ENCODE measurements at places on chromosomes 1 and 21. TPM values are rescaled to one million over a fixed set of nuclear protein-coding genes. Genes with fewer than 3 reads are reported as not detected.

AGRN gene
- total RNA-seq = 6.4 TPM

CCDC30 gene
- 5.5 TPM for total RNA-seq

LIN28A gene
- not detected for total RNA-seq

NUP133 gene
- total RNA-seq = 44.0 TPM

GRCh38 chr1:11339346-11340232 lies 66.6 kb downstream of the UBIAD1 start:
- no peak overlapping the region for H3K4me3 ChIP-seq
- H3K27ac ChIP-seq = no peak overlapping the region
- H3K27me3 ChIP-seq = peaks cover 14% of the 10 kb centered on the region

- H3K27me3 ChIP-seq = no peaks in the 10 kb centered on the region
- peaks cover 26% of the 10 kb centered on the region for H3K4me1 ChIP-seq
- no peaks in the 10 kb centered on the region for H3K36me3 ChIP-seq
- H3K4me3 ChIP-seq = no peak overlapping the region
- H3K27ac ChIP-seq = peak overlapping the region; percentile 80
- DNase-seq = no peak
Observed at GRCh38 chr21:42389449-42389835, 6.4 kb downstream of the TMPRSS3 start.

DNA sequence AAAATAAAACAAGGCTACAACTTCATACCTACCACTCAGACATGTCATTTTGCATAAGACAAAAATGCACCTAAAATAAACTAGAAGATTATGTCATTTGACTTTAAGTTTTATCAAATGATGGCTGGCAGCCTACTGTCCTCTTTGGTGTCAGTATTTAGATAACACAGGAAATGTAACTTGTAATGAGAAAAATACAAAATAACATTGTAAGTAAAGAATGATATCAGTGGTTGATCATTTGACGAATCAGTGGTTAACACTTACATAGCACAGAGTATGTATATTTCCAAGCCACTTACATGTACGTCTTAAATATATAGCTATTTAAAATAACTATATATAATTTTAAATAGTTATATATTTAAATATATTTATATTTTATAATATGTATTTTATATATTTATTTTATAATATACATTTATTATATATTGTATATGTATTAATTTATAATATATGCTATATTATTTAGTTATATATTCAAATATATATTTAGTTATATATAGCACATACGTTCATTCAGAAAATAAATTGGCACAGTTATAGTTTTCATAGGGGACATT lies 44.1 kb downstream of the ZNF678 start:
- H3K36me3 ChIP-seq = peaks cover 47% of the 10 kb centered on the region
- DNase-seq = no peak
- no peak overlapping the region for H3K4me3 ChIP-seq
- H3K27me3 ChIP-seq = no peaks in the 10 kb centered on the region
- no peak overlapping the region for H3K27ac ChIP-seq

GRCh38 chr1:11333631-11334030 lies 60.6 kb downstream of the UBIAD1 start:
- peaks cover 5% of the 10 kb centered on the region for H3K27me3 ChIP-seq
- no peaks in the 10 kb centered on the region for H3K36me3 ChIP-seq
- H3K27ac ChIP-seq = no peak overlapping the region
- no peak for DNase-seq

- H3K27me3 ChIP-seq = no peaks in the 10 kb centered on the region
- H3K4me1 ChIP-seq = no peaks in the 10 kb centered on the region
- H3K27ac ChIP-seq = no peak overlapping the region
Observed at GRCh38 chr1:228337031-228337564, 69.5 kb downstream of the TRIM11 start.

- H3K27ac ChIP-seq = no peak overlapping the region
- peaks cover 5% of the 10 kb centered on the region for H3K36me3 ChIP-seq
- H3K4me1 ChIP-seq = no peaks in the 10 kb centered on the region
- H3K4me3 ChIP-seq = no peak overlapping the region
- no peaks in the 10 kb centered on the region for H3K27me3 ChIP-seq
- no peak for DNase-seq
Observed at GRCh38 chr1:197269053-197269452, 1.0 kb downstream of the CRB1 start.

DNA sequence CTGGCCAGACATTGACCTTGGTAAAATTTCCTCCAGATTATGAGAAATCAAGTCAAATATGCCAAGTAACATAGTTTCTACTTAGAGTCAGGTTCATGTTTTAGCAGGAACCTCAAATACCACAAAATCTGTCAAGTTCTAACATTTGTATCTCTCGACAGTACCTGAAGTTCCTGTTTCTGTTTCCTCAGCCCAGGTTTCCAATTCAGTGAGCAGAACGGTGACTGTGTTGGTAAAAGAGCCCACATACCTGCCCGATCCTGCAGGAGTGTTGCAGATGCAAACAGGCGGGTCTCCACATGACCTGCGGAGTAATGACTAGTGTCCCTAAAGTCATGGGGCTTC lies 57.9 kb upstream of the LGALS8 start:
- peaks cover 17% of the 10 kb centered on the region for H3K27me3 ChIP-seq
- peaks cover 22% of the 10 kb centered on the region for H3K4me1 ChIP-seq
- H3K36me3 ChIP-seq = peaks cover 2% of the 10 kb centered on the region
- DNase-seq = no peak
- H3K27ac ChIP-seq = peak overlapping the region; percentile 7

Measured in naive thymus-derived CD8-positive, alpha-beta T cell (primary cell).